Stimulated activated memory B cell treated with anti-CD40 and anti-IgM and Interleukin-4, amounts not matched to agents 10 μg/mL and 1 μg/mL and 100 μg/mL, for 72 hours (primary cell): ENCODE measurements at places on chromosomes 12 and 14.

DNA sequence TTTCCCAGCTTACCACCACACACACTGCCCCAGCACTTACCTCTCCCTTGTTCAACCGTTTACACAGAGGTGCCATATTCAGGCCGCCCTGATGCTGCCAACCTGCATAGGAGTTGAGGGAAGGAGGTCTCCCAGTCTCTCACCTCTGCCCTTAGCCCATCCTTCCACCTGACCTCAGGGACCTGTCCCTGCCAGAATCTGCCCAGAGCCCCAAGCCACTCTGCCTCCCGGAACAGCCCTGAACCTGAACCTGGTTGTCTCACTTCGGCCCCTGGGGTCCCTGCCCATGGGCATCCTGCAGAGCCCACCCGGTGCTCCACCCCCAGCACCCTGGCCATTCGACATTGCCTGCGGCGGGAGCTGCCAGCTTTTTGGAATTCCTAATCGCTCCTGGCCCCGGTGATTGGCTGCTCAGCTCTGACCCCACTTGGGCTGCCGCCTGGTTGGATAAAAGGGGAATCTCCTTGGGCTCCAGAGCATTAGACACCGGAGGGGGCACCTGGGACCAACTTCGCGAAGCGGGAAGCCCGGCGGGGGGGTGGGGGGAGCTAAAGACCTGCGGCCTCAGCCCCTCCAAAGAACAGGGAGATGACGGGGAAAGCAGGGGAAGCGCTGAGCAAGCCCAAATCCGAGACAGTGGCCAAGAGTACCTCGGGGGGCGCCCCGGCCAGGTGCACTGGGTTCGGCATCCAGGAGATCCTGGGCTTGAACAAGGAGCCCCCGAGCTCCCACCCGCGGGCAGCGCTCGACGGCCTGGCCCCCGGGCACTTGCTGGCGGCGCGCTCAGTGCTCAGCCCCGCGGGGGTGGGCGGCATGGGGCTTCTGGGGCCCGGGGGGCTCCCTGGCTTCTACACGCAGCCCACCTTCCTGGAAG is at the start of gene VSX2:
TSS of gene VSX2 (plus strand) at position 476 of the 874 bp plus-strand sequence. CDS start at position 589, 113 bp downstream.
- no peak for ATAC-seq

DNA sequence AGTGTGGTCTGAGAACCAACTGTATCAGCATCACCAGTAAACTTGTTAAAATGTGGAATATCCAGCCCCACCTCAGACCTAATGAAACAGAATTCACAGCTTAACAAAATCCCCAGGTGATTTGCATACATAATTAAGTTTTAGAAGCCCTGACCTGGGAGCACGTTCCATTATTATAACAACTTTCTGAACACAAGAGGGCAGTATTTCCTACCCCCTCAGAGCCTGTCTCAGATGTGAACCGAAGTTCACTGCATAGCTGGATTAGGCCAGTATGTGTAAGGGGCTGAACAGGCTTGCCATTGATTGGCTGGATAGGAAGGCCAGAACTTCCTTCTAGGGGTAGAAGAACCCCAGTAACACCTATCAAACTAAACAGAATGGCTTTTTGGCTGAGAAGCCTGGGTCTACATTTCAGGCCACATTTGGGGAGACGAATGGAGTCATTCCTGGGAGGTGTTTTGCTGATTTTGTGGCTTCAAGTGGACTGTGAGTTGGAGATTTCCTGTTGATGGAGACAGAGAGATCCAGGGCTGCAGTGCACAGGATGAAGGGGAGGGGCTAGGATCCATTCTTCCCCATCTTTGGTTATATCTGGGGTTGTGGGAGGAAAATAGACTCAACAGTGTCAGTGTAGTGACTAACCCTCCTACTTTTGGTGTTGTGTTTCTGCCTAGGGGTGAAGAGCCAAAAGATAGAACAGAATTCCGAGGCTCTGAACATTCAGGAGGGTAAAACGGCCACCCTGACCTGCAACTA is 94.7 kb upstream of the OR4E1 start:
- ATAC-seq, result peak; percentile 45

DNA sequence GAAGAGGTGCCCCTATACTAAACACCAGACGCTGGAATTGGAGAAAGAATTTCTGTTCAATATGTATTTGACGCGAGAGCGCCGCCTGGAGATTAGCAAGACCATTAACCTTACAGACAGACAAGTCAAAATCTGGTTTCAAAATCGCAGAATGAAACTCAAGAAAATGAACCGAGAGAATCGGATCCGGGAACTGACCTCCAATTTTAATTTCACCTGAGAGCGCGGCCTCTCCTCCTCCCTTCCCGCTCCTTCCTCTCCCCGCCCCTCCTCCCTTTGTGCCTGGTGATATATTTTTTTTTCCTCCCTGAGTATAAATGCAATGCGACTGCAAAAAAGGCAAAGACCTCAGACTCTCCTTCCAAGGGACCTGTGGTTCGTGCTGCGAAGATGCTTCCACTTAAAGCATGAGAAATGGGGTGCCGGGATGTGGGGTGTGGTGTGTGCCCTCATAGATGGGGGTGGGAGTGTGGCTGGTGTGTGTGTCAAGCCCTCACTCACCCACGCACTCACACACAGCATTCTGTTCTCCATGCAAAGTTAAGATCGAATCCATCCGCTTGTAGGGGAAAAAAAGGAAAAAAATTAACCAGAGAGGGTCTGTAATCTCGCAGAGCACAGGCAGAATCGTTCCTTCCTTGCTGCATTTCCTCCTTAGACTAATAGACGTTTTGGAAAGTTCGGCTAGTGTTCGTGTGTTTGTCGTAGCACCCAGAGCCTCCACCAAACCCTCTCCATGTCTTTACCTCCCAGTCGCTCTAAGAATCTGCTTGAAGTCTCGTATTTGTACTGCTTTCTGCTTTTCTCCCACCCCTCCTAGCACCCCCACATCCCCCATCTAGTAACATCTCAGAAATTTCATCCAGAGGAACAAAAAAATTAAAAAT is 4.5 kb downstream of the HOXC10 start:
- no peak for ATAC-seq

GRCh38 chr12:112425582-112426382 is 7.0 kb downstream of the PTPN11 start:
- ATAC-seq, result no peak

DNA sequence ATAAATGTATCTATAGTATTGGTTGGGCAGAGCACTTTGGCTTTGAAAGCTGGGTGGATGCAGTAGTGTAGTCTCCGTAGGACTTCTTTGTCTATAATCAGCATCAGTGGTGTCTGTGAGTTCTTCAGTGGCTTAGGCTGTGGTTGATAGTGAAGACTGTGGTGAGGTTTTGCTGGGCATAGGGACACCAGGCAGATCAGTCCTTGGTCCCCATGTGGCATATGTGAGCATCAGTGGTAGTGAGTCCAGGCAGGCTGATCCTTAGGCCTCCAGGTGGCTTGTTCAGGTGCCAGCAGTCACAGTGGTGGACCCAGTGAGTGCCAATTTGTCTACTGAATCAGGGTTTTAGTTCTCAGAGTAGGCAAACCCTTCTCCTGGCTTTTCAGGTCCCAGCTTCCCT is 70.4 kb downstream of the CAND1 start:
- no peak for ATAC-seq

DNA sequence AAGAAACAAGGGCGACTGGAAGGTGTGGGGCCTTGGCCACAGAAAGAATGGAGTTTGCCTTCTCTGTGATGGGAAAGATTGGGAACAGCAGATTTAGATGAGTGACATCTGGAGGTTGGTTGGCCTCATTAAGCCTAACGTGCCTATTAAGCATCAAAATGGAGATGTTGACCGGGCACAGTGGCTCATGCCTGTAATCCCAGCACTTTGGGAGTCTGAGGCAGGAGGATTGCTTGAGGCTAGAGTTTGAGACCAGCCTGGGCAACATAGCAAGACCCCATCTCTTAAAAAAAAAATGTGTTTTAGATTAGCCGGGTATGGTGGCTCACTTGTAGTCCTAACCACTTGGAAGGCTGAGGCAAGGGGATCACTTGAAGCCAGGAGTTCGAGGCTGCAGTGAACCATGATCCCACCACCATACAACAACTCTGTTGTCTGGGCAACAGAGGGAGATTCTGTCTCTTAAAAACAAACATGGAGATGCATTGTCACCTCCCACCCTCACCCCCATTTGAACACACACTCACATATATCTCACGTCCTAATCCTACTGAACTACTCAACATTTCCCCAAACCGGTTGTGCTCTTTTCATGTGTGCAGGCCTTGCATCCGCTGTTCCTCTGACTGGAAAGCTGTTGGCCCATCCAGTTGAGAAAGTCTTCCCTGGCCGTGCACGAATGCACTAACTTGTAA is 172.1 kb downstream of the ETV6 start:
- ATAC-seq, result no peak

DNA sequence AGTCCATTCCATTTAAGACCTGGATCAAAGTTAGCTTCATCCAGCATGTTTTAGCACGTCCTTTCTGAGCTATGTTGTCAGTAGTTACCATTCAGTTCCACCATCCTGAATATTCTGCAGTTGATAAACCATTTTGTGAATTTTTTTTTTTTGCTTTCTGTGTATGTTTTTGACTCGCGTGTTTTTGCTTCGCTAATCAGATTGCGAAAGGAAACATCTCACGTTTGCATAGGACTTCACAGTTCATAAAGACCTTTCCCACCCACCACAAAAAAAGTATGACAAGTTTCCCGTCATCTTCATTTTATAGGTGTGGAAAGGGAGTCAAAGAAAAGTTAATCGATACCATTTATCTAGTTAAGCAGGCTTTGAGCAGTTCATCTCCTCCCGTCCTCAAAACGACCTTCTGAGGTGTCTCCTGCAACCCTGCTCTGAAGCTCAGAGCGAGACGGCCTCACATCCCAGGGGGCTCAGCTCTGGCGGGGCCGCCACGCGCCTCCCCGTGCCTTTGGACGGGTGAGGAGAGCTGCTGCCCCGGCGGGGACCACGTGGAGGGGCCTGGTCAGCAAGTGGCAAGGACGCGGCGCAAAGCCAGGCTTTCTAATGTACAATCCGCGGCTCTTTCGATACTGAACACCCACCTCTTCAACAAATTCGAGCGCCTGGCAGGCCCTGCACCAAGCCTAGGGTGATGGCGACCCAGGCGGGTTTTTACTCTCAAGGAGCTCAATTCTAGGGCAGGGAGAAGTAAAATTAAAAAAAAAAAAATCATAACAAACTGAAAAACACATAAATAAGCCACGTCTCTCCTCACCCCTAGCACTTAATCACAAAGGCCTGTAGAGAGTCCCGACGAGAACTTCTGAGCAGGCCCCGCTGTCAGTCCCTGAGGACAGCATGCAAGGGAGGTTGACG is 988 bp upstream of the TMEM263 start:
- ATAC-seq, result peak; percentile 36

GRCh38 chr14:73176685-73177084 is 40.4 kb downstream of the PSEN1 start:
- ATAC-seq, result no peak

DNA sequence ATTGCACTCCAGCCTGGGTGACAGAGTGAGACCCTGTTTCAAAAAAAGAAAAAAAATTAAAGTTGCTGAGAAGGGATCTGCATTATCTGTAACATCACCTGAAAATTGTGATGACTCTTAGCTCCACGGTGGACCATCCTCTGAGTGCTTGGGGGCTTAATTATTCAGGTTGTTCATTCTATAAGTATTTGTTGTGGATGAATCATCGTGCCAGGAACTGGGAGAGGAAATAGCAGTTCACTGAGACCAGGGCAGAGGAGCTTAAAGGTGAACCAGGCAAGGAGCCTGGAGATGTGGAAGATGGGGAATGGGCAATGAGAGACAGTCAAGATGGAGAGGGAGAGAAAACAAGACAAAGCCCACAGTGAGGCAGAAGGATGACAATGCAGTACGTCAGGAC is 25.5 kb upstream of the GSC start:
- ATAC-seq, result no peak

GRCh38 chr12:19671695-19672094 is 232.4 kb downstream of the AEBP2 start:
- no peak for ATAC-seq

DNA sequence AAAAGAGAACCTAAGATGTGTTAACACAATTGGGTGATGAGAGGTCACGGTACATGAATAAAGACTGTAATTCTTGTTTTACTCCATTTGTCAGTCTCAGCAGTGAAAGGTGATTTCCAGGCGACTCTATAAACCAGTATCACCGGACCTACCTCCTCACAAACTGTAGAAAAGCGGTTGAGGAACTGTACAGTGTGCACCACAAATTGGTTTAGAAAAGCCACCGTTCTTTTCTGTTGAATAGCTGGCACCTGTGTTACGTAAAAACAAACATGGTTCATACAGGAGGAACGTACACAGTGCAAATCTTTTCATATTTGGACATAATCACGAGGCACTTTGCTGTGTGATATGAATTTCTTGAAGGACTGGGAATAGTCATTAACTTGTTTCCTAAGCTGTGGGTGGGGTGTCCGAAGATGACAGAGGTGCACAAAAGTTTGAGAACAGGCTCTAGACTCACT is 663 bp downstream of the WASHC3 start:
- peak; percentile 79 for ATAC-seq

- ATAC-seq, result no peak
Observed at GRCh38 chr12:55659486-55660385, 23.0 kb downstream of the OR10P1 start.

DNA sequence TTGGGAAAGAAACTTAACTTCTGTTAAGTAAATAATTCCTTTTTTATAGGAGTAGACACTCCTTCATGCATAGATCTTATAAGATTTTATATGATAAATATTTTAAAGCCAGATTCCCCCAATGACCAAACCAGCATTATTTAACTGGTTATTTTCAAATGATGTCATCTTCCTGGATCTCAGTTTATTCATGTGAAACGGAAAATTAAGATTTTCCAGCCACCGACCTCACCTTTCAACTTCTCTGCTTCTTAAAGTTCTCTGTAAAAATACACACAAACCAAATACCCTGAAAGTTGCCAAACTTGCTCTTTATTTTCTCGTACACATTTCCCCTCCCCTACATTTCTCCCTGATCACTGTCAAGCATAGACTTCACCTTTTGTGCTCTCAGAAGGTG is 364.2 kb downstream of the GALC start:
- ATAC-seq, result no peak

- ATAC-seq, result no peak
Observed at GRCh38 chr12:75724307-75724927, 213.0 kb upstream of the KRR1 start.
